NCI-H1694 treated with DMSO at 0.1 percent for 48 hours (cell line): ENCODE measurements at places on chromosomes 12 and 14.
A peak's percentile ranks its signal among the peaks of the same experiment; 100 is the strongest.

DNA sequence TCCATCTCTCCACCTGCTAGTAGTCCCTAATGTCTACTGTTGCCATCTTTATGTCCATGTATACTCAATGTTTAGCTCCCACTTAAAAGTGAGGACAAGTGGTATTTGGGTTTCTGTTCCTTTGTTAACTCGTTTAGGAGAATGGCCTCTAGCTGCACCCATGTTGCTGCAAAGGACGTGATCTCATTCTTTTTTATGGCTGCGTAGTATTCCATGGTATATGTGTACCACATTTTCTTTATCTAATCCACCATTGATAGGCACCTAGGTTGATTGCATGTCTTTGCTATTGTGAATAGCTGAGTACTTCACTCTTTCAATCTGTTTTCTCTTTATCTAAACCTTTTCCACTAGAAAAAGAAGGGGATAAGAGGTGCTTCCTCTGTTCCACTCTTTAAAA is 130.0 kb downstream of the TMEM117 start:
- no peak for DNase-seq

GRCh38 chr12:124750787-124751471 is 112.7 kb downstream of the SCARB1 start:
- peak; percentile 25 for DNase-seq

DNA sequence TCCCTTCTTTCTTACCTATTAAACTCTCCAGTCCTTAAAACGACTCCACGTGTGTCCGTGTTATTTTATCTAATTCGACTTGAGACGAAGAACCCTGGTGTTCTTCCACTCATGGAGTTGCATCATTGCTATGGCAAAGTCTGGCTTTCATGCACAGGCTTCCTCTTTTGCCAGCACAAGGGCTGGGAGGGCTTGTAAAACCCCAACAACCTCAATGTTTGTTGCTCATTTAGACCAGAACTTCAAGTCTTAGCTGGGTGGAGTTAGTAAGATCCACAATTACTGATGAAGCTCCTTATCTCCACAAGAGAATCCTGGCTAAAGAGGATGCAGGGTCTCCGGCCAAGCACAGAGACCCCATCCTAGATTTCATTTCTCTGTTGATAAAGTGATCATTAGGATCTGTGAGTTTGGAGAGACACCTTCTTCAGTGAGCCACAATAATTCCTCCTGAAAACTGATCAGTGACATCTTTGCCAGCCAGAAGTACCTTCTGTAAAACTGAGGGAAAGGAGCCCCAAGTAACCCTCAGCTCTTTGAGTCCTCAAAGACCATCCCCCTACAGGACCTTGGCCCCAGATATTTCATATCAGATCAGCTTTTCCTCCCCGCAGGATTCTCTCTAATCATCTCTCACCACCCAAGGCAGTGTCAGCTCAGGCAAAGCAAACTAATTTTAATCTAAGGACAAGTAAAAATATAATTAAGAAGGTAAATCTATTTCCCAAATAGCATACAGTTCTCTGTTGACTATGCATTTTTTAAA is 514.6 kb downstream of the FUT8 start:
- DNase-seq = no peak

- DNase-seq = no peak
Observed at GRCh38 chr14:65330416-65330815, 82.1 kb upstream of the FUT8 start.

DNA sequence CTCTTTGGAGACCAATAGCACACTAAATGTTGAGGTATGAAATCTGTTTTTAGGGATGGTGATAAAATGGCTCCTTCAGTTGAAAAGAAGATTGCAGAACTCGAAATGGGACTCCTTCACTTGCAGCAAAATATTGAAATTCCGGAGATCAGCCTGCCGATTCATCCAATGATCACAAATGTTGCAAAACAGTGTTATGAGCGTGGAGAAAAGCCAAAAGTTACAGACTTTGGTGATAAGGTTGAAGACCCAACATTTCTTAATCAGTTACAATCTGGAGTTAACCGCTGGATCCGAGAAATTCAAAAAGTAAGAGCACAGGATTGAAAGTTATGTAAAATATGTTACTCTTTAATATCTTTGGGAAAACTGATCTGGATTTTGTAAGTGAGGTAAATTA is 15.3 kb downstream of the DYNC1H1 start:
- DNase-seq = no peak

DNA sequence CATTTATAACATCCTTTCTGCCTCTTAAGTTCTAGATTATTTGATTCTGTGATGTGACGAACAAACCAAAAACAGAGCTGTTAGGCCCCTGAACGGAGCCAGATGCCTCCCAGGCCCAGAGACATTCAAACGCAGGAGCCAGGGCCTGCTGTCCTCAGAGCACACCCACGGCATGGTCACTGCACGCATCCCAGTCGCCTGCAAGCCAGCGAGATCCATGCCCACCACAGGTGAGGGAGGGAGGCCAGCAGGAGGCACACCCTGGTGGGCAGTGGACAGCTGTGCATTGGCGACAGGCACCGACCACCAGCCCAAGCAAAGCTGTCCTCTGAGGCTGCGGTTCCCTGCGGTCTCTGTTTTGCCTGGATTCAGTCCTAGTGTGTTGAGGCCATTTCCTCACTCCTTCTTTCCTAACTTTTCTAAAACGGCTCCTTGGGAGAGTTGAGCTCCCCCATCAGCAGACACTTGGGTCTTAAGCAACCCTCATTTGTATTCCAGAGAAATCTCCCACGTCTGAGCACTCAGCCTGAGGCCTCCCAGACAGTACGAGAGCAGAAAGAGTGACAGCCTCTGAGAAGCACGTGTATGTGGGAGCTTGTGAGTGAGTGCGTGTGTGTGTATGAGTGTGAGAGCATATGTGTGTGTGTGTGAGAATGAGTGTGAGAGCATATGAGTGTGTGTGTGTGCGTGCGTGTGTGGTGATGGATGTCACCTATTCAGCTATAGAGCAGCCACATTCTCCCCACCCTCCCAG is 81.2 kb downstream of the CHGA start:
- no peak for DNase-seq

DNA sequence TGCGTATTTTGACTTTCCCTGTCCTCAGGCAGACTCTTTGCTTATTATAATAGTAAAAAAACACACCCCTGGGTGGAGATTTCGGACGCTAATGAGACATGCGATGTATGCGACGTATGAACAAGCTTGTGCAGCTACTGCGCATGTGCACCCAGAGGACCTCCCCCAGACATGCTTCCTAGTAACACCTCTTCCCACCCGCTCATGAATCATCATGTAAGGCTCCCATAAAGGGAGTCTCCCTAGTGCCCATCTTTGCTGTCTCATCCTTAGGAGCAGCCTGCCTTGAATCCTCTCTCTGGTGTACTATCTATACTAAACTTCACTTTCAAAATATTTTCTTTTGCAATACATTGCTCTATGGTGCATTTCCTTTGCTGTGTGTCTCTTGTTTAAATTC is 210.1 kb downstream of the TMEM132D start:
- no peak for DNase-seq

GRCh38 chr14:71918955-71919354 is 13.3 kb upstream of the RGS6 start:
- no peak for DNase-seq

- DNase-seq = no peak
Observed at GRCh38 chr14:81551471-81551870, 17.8 kb upstream of the SEL1L start.

DNA sequence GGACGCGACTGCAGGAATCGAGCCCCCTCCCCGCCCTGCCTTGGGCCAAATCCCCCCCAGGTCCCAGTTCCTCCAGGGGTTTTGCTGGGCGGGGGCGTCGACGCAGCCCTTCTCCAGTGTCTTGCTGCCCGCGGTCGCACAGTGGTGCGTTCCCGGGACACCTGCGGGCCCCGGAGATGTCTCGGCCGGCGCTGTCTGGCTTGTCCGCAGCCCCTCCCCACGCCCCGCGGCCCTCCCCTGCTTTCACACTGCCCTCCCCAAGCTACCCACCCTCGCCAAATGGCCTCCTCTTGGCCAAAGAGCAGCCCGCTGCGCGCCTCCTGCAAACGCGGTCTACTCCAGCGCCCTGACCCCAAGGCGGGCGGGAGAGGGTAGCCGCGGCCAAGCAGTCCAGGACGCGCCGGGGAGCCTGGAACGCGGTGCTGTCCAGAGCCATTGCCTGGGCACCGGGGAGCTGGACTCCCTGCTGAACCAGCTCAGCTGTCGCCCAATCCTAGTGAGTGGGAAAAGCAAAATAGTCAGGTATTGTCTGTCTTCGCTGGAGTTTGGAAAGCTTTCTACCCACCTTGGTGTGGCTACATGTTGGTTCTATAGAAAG is 122.0 kb downstream of the AACS start:
- DNase-seq = no peak

GRCh38 chr12:124160097-124160756 is 134.7 kb upstream of the RFLNA start:
- DNase-seq = no peak

- no peak for DNase-seq
Observed at GRCh38 chr12:33330940-33331339, 108.7 kb downstream of the SYT10 start.

DNA sequence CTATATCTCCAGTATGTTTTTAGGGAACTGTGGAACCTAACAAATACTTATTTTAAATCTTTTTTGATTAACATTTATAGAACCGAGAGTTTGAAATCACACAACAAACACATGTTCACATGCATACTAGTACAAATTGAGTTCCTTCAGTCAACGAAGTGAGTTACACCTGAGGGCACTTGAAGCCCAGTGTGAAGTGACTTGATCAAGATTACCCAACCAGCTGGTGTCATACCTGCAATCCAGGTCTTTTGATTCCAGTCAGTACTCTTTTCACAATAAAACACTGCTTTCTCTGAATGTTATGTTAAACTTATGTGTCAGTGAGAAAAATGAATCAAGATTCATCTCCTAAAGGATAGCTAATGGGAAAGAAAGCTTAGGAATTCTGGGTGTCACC is 35.2 kb downstream of the VRK1 start:
- no peak for DNase-seq

GRCh38 chr12:47349137-47350061 is 269.6 kb upstream of the AMIGO2 start:
- no peak for DNase-seq

GRCh38 chr14:72186523-72186922 is 254.3 kb downstream of the RGS6 start:
- no peak for DNase-seq

DNA sequence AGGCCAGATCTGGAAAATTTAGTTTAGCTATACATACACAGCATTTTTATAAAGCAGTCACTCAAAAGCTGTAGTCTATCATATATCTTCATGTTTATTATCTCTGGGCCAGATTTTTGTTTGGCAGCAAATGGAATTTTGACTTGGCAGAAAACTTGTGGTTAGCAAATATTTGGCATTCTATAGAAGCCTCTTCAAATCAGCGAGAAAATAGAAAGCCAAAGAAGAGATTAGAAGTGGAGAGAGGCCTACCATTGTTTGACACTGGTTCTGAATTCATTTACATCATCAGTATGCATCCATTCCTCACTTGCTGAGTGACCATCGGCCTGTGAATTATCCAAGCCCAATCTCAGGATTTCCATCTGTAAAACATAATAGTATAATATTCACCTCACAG is 1077.6 kb downstream of the GALC start:
- DNase-seq = no peak

GRCh38 chr12:116076399-116076798 is 201.1 kb downstream of the MED13L start:
- no peak for DNase-seq

GRCh38 chr12:6106218-6106617 is 18.3 kb downstream of the VWF start:
- no peak for DNase-seq

- no peak for DNase-seq
Observed at GRCh38 chr12:121189619-121190155, 20.2 kb upstream of the P2RX4 start.

- DNase-seq = no peak
Observed at GRCh38 chr12:68154779-68155178, 4.8 kb downstream of the IFNG start.

DNA sequence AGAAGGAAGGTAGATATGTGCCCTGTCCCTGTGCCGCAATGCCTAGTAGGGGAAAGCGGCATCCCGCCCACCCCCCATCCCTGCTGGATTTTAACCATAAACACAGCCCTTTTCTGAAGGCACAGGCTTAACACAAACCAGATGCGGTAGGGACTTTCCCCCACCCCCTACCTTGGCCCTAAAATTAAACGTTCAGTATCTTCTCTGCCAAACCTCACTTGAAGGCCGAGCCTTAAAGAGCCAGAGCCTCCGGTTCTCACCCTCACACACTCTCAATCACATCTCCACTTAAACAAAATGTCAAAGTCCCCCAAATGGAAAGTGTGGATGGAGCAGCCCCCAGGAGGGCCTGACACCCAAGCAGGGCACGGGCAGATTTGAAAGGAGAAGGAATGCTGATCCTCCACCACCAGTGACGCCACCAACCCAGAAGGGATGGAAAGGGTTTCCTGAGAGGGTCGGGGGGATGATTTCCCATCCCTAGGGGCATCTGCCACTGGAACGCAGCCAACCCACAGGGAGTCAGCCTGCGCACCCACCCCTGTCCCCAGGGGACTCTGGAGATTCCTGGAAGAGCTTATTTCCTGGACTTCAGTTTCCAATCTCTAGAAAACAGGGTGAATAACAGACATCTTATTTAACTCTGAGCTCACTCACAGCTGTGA is 26.4 kb downstream of the ACTN1 start:
- DNase-seq = no peak

GRCh38 chr14:101026341-101026740 is 122.8 kb upstream of the RTL1 start:
- no peak for DNase-seq

- no peak for DNase-seq
Observed at GRCh38 chr12:47343684-47344567, 264.2 kb upstream of the AMIGO2 start.
